ENCODE measurements at places on chromosomes 2 and 18.
A peak's percentile ranks its signal among the peaks of the same experiment; 100 is the strongest.

GRCh38 chr2:157421964-157422363, 21.9 kb downstream of the CYTIP start:
- DNase-seq = no peak

DNA sequence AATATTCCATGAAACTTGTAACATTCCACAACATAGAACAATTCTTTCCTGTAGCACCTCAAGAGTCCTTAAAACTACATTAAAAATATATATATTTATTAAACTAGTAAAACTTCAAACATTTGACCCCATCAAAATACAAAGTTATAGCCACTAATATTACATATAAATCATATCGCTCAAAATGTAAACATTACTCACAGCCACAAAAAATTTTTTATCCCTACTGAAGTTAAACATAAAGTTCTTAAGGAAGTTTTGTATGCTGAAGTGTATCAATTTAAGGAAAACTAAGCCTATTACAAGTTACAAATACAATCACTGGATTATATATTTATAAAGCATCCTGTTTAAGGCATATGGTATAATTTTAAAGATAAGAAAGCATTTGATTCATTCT, 80.3 kb upstream of the DNER start:
- DNase-seq = no peak

GRCh38 chr2:184824597-184824996, 226.3 kb downstream of the ZNF804A start:
- no peak for DNase-seq

DNA sequence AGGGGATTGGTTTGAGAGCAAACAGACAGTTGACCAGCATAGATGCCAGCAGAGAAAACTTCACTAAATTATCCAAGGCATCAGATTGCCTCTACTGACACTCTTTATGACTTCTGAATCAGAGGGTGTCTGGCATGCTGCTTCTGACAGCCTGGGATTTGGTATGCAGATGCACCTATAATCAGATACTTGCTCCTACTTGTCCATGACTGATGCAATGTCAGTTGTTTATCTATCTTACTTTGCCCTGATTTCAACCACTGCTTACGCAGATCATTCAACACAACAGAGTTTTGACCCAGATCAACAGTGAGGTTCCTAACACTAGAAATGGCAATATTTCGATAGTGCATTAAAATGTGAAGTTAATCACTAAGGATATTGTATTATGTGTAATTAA, 22.6 kb upstream of the CALCRL start:
- DNase-seq = no peak

GRCh38 chr18:74336656-74337055, 21.0 kb downstream of the C18orf63 start:
- no peak for DNase-seq

DNA sequence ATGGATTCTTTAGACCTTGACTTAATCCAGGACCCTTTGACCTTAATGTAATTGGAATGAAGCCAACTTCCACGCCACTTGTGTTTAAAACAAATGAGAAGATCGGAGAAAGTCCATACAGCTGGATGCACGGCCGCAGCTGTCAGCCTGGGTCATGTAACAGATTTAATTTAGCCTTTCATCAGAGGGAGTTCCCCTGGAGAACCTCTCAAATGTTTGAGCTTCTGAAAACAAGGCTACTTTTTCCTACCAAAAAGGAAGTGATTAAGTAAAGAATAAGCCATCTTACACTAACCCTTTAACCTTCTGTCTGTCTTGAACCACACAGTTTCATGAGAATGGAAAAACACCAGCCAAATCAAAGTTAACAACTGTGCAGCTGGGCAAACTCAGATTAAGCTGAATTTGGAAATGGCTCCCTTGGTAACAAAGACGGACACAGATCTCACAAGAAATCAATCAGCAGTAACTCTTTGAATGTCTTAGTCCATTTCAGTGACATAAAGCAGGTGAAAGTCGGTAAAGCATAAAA, 103.6 kb downstream of the DOCK10 start:
- DNase-seq = no peak

DNA sequence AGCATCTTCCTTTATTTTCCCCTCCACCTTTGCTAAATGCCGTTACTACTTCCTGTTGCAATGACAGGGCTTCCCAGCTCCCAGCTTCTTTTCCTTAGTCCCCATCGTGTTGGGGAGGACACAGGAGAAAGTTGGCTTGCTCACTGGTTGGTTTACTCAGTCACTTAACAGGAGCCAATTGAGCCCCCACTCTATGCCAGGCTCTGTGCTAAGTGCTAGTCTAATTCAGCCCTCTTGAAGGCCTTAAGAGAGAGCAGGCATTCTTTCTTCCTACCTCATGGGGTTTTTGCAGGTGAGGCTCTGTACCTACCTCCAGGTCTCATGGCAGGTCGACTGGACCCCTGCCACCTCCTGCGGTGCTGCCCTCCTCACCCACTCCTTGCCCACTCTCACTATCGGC, 20.1 kb downstream of the TANC1 start:
- DNase-seq = no peak

- no peak for DNase-seq
Observed at GRCh38 chr2:125033871-125034270, 1008.8 kb downstream of the CNTNAP5 start.

DNA sequence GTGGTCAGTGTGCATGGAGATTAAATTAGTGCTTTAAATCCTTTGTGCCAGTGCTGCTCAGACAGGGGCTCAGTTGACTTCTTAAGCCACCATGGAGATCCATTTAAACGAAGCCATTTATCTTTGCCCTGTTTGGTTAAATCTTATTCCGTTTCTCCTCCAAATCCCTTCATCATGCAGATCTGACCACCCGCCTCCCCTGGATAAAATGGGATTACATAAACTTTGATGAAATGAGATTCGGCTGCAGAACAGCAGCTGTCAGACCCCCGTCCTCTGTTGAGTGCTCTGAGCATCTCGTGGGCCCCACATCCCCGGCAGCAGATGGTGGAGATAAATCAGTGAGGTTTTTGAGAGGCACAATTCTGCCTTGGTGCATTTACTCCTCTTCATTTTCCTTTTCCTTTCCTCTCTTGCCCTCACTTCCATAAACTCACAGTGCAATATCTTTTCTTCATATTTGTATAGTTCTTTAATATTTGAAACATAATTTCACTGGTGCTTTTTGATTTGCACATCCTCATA, 84.4 kb upstream of the TWIST2 start:
- DNase-seq = no peak

DNA sequence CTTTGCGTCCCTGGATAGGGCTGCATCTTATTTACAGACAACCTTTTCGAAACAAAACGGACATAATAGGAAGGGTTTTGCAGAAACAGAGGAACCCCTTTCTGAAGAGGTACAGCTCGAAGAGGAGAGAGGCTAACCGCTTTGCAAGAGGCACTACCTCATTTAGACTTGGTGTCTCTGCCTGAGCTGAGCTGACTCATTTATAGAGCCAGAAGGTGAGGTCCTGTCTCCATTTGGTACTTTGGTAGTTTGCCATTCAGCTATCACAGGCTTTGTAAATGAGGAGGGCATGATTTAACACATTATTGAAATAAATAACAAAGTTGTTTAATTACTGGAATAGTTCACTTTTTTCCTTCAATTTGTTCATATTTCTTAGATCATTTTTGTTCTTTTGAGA, 2.2 kb upstream of the NXPH2 start:
- peak; percentile 25 for DNase-seq

GRCh38 chr2:225531559-225531958, 132.0 kb downstream of the NYAP2 start:
- no peak for DNase-seq

DNA sequence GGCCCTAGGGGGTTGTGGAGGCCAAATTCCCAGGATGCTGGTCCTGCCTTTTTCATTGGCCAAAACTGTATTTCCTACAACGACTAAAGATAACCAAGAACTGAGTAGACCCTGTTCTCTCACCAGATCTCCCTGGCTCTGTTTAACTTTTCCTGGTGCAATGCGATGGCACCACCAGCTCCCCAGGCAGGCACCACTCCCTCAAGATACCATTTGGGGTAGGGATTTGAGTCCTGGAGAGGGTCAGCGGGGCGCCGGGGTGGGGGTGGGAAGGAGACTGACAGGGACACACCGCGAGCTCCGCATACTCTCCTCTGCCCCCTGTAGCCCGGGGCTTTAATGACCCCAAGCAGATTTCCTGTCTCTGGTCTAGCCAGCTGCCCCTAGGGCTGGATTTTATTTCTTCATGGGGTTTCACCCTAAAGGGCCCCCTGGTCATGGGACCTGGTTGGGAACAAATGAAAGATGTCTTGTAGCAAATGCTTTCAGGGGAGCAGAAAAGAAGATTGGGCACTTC, 7.3 kb downstream of the SIX2 start:
- DNase-seq = no peak

- no peak for DNase-seq
Observed at GRCh38 chr2:63772061-63772460, 69.6 kb upstream of the UGP2 start.

- no peak for DNase-seq
Observed at GRCh38 chr18:2758309-2758708, 88.5 kb upstream of the EMILIN2 start.

GRCh38 chr2:9231291-9232165, 24.9 kb downstream of the ASAP2 start:
- DNase-seq = no peak

DNA sequence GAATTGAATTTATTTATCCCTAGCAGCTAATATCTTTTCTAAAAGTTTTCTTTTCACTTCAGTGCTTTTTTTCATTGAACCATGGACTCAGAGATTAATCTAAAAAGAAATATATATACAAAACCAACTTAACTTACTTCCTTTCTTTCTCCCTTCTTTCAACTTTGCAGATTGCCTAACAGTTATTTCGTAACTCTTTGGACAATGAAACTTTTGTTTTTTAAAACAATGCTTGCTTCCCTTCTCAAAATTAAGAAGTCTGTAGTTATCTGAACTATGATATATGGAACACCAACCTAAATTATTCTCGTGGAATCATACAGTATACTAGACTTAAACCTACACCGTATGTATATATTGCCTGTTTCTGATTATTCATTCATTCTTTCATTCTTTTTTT, 62.9 kb downstream of the MIB1 start:
- DNase-seq = no peak

DNA sequence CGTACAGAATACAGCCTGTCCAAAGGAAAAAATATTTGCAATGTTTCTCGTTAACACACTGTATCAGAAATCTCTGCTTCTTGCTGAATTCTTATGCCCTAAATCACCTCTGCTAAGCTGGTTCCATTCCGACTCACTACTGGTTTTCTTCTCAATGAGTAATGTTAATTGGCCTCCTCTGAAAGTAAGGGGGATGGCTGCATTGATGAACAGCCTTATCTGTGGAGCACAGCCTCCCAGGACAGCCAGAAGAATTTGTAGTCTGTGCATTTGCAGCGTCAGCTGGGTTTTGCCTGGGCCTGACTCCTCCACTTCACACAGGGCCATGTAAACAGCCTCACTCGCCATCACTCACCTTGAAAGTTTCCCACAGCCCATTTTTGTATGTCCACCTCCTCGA, 127.7 kb downstream of the RNF152 start:
- no peak for DNase-seq

DNA sequence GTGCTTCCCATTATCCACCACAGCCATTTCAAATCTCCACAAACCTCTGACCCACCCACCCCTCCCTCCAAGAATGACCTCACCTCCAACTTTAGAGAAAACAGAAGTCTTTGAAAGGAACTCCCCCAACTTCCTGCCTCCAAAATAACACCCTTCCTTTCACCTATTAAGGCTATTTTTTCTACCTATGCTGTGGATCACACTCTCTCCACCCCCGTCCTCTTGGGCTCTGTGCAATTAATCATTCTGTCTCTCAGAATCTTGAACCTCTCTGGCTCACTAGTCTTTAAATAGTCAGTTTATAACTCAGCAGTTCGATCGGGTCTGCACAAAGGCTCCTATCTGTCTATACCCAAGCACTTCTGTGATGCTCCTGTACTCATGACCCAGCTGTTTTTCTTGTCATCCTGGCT, 37.3 kb upstream of the XPO1 start:
- DNase-seq = no peak

DNA sequence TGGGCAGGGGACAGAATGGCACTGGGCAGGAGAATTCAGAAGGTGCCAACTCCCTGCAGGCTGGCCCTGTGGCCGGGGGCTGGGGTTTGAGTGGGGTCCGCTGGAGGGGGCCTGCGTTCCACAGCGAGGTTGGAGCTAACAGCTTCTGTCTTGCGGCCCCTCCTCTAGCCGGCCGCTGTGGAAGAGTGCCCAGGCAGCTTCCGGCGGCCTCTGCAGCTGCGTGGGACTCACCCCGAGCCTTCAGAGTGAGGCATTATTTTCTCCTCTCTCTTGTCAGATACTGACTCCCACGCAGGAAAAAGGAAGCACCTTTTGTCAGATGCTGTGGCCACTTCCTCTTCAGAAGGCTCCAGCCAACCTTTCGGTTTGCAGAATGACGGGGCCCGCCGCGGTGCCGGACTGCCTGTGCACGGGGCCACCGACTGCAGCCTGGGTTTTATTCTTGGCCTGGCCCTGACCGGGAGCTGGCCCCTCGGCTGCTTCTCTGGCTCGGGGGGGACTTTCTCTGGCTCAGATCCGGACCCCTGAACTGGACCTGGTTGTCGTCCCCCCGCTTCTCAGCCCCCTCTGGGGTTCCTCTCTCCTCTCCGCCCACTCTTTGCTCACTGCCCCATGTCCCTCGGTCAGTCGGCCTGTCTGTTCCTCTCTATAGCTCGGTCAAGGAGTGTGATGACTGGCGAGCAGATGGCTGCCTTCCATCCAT, 40.1 kb downstream of the ARHGAP25 start:
- peak; percentile 83 for DNase-seq

GRCh38 chr2:218253232-218253625, 7.6 kb upstream of the GPBAR1 start:
- no peak for DNase-seq

DNA sequence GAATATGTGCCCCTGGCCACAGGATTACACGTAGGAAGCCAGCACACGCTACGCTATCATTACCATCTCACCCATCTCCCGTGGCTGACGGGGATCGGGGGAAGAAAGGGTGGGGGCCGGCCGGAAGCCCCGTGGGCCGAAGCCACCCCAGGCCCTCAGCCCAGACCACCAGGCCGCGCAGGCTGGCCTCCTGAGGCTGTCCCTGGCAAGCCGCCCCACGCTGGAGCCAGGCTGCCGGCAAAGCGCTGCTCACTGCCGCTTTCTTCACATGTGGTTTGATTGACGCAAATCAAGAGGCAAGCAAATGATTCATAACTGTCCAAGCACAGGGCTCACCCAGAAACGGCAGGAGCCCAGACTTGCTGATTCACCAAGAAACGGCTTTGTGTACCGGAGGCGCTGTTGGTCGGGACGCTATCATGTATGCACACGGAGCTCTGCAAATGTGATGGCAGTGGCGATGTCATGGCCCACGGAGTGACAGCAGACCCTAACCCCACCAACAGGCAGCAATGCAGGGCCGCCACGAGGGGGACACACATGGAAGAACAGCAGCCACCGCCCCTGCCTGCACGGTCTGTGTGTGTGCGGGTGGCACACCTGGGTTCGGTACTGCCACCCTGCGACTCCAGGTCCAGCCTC, 125.7 kb downstream of the HDAC4 start:
- DNase-seq = no peak

- DNase-seq = no peak
Observed at GRCh38 chr2:219251656-219252055, 1.4 kb upstream of the TUBA4B start.
